ENCODE measurements at places on chromosomes 1 and 21.

DNA sequence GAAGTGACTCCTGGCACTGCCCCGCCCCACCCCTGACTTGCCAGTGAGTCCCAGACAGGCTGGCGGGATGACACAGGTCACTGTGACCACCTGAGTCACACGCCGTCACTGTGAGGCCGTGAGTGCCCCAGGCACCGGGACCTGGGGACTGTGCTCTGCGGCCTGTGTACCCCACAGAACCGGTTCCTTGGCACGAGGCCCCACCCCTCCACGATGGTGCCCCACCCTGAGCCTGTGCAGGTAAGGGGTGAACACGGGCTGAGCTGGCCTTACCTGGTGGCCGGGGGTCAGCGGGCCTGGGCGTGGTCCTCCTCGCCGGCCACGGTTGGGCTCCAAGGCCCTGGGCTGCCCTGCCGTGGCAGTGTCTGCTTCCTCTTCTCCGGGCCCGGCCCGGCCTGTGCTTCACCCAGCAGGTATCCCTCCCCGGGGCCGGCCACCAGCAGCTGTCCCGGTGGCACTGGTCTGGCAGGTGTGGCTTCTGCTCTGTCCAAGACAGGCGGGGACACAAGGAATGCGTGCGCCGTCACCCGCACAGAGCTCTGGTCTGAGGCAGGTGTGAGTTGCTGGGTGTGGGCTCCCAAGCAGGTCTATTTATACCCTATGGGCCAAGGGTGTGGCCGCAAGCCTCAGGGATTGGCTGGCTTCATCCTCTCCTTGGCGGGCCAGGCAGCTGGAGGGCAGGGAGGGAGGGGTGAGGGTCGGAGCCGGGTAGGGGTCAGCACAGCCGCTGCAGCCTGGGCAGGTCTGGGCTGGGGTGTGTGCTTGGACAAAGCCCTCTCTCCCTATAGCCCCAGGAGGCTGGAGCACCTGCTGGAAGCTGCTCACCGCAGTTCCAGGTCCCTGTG is at the start of gene RNF223:
Gene RNF223 (minus strand): TSS at position 564 of the 845 bp plus-strand sequence. CDS start 1,740 bp downstream, outside the sequence.
- no peak for DNase-seq

DNA sequence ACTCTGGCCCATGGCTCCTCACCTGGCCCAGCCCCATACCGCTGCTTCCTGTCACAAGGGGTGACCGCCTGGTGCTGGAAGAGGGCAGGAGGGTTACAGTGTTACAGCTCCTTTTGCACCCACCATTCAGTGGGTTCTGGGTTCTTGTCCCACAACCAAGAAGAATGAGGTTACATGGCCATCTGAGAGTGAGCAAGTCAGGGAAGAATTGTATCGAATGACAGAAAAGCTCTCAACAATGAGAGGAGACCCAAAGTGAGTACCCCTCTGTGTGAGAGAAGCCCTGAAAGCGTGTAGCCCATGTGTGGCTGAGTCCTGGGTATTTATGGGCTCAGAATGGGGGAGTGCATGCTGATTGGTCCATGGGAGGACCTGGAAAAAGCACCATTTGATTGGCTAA is 888.5 kb downstream of the ADGRL2 start:
- no peak for DNase-seq

GRCh38 chr1:165216254-165216653 is 140.3 kb downstream of the LMX1A start:
- no peak for DNase-seq

- no peak for DNase-seq
Measured at GRCh38 chr21:33247599-33247998, 17.9 kb downstream of the IFNAR2 start.

DNA sequence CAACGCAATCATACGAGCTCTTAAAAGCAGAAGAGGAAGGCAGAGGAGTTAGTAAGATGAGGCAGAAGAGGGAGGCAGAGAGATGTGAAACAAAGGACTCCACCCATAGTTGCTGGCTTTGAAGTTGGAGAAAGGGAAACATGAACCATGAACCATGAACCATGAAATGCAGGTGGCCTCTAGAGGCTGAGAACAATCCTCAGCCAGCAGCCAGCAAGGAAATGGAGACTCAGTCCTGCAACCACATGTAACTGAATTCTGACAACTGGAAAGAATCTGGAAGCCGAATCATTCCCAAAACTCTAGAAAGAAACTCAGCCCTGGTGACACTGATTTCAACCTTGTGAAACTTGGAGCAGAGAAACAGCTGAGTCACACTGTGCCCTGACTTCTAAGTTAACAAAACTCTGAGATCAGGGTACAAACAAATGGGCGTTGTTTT is 10.1 kb downstream of the DIPK1A start:
- DNase-seq: peak; percentile 58

DNA sequence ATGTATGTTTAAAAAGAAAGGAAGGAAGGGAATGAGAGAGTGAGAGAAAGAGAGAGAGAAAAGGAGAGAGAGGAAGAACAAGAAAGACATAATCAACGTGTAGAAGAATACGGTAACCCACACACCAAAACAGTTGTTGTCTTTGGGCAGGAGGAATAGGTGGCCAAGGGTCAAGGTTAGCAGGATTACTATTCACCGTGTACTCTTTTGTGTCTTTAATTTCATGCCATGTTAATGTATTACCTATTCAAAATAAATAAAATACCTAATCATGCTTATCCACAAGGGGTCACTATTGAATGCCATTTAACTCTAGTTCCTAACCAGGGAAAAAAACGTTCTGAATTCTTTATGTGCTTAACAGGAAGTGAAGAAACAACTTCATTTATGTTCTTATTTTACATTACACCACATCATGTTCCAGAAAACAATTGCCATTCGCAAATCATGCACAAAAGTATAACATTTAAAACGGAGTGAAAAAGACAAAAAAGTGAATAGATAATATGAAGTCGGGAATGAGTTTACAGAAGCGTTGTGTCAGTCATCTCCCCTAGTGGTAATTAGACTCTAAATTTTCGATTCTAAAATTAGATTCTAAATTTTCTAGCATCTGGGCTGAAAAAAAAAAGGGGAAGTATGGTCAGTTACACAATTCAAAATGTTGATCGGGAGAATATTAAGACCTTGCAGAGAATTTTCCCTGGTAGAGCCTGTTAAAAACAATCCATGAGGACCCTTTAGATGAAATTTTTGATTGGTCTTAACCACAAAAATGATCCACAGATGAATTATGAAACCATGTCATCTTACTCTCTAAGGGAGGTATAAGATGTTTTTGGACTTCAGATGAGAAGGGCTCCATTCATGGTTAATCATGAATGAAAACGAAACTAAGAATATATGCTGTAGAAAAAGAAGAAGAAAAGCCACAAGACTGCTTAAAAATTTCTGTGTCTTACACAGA is 700 bp upstream of the KMO start:
- DNase-seq: no peak

DNA sequence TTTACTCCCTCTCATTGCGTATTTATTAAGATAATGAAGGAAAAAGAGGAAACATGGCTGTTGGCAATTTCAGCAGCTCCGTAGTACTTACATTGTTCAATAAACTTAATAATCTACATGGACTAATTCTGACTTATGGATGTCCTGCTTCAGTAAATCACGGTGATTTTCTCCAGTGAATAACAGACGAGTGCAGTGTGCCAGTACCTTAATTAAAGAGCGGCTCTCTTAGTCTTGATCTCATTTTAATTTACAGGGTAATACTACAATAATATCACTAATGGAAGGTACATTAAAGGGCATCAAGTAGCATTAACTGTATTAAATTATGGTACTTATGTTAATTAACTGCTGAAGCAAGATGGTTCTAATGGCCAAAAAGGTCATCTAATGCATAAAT is 187.2 kb downstream of the NTNG1 start:
- DNase-seq: no peak

- no peak for DNase-seq
Measured at GRCh38 chr1:5664081-5664768, 328.0 kb downstream of the NPHP4 start.

DNA sequence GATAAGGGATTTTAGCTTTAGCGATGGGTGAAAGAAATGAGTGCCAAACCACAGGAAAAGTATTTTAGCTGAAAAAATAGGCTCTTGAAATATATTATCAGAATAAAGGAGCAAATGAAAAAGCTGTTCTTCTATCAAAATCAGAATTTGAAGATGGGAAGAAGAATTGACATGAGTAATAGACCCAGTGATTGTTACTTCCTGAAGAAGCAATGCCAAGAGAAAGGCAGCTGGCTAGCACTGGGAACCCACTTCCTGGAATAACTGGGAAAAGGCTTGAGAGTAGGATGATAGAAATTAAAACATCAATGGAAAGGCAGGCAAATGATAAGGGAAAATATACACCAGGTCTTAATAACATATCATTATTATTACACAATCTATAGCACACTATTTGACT is 29.9 kb upstream of the LYPLAL1 start:
- DNase-seq: no peak

- DNase-seq: no peak
Measured at GRCh38 chr1:231091415-231091814, 51.4 kb upstream of the FAM89A start.

DNA sequence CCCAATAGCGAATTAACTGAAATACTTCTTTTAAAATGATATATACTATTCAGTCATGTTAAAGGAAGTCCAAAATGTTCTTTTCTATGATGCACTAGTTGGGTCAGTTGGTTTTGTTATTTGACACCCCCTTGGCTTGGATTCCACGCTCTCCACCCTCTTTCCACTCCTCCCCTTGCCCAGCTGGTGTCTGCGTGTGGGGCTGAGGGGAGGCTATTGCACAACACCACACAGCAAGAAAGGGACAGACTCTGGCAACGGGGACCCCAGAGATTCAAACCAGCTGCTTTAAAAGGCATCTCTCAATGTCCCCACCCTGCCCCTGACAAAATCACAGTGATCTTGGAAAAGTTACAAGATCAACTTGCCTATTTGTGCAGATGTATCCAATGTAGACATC is 394.3 kb downstream of the TGFB2 start:
- no peak for DNase-seq

- DNase-seq: no peak
Measured at GRCh38 chr21:27219068-27219467, 252.2 kb upstream of the ADAMTS5 start.

DNA sequence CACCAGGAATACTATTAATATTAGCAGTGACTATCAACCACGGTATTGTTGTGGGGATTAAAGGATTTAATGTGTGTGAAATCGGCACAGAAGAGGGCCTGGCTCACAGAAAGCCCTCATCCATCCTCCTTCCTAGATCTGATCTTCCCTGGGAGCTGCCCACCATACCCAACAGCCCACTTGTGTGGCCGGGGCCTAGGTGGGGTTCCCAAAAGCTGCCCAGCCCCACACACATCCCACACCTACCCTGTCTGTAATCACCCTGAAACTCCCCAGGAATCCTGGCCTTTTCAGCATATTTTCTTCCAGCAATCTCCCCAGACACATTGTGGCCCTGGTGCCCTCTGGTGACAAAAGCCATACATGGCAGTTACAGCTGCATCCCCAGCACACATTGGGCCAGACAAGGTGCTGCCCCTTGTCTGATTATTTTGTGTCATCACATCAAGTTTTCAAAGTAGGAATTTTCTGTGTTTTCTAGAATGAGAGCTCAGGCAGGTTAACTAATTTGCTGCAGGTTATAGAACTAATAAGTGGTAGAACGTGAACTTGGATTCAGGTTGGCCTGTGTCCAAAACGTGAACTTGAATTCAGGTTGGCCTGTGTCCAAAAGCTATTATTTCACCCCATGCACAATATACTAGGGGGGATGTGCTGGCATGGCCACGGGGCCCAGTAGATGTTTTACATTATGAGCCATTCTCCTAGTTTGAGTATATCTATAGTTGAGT is 5.3 kb upstream of the SLC6A9 start:
- peak; percentile 79 for DNase-seq

- no peak for DNase-seq
Measured at GRCh38 chr21:21184771-21185528, 186.7 kb downstream of the NCAM2 start.

DNA sequence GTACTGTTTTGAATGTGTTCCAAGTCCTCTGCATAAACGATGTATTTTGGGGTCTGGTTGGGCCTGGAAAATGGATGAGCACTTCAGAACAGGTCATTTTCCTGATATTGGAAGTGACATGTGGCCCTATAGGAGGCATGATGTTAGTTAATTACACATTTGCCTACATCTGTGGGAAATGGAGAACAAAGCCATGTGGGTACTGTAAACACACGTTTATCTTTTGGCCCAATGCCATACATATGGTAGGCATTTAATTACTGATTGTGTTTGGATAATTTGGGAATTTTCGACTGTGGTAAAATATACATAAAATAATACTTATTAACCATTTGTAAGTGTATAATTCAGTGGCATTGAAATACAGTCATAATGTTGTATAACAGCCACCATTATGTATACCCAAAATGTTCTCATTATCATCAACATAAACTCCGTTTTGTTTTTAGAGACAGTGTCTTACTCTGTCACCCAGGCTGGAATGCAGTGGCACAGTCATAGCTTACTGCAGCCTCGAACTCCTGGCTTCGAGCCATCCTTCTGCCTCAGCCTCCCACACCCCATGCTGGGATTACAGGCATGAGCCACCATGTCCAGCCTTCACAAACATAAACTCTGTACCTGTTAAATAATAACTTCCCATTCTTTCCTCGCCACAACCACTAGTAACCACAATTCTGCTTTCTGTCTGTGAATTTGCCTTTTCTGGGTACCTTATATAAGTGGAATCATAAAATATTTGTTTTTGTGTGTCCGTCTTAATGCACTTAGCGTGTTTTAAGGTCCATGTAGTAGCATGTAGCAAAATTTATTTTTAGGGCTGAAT is 11.9 kb upstream of the RNPEP start:
- DNase-seq: no peak

DNA sequence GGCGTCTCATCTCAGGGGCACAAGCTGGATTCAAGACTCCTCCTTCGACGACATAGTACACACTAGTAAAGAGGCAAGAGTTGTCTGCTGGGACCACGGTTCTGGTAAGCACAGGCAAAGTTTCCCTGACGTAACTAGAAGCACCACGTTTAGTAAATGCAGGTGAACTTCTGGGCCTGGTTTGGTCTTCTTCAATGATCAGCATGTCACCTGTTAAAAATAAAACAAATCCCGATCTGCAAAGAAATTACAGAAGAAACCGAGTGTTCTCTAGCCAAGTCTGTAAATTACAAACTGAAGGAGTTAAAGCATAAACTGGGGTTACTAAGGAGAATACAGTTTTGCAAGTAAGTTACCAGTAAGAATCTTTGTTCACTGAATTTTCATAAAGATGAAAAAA is 1.5 kb downstream of the YOD1 start:
- DNase-seq: no peak

GRCh38 chr21:46111857-46112724 is 14.2 kb downstream of the COL6A2 start:
- DNase-seq: peak; percentile 10

DNA sequence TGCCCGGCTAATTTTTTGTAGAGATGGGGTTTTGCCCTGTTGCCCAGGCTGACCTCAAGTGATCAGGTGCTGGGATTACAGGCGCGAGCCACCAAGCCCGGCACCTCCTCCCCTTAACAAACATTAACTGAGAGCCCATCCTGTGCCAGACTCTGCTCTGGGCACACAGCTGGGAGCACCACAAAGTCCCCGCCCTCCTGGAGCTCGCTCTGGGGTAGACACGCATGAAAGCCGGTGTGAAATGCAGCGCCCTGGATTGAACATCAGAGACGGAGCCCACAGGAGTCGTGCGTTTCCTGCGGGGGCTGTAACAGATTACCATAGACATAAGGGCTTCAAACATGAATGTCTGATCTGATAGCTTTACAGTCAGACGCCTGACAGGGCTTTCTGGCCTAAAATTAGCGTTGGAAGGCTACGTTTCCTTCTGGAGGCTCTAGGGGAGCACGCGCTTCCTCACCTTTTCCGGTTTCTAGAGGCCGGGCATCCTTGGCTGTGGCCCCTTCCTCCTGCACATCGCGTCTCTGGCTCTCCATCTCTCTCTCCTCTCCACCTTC is 14.3 kb downstream of the SLC27A3 start:
- DNase-seq: peak; percentile 35
